ENCODE measurements at places on chromosomes 5 and 9.

DNA sequence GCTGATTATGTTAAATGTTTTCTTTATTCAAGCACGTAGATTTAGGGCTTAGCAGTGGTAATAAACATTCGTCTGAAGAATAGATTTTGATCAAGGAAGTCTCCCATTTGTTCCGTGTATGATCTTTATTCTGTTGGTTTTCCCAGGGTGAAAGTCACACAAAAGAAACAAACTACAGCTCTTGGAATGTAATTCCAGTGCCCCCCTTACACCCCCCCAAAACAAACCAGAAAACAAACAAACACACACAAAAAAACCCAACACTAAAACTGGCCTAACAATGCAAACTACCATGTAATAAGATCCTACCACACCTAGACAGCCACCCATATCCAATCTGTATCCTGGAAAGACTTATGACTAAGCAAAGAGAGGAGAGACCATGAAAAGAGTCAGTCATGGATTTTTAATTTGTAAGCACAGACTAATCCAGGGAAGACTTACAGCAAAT, 196.2 kb upstream of the ELL2 start:
- no peak for DNase-seq

DNA sequence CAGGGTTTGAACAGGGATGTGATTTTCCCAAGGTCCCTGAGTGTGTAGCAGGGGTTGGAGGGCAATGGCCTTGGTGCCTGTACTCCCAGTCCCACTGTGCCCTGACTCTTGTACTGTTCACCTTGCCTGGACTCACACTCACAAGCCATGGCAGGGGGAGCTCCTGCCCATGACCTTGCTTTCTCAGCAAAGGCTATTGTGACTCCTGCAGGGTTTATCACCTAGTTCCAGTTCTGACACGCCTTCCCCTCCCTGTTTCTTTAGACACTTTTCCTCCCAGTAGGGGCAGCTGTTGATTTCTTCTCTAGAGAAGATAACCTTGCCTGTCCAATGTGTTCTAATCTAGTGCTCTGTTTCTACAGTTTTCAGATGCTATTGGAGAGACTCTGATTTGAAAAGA, 139.5 kb downstream of the FSTL4 start:
- no peak for DNase-seq

GRCh38 chr5:151288180-151288579, 15.4 kb downstream of the SLC36A3 start:
- no peak for DNase-seq

GRCh38 chr9:74122661-74123060, 374.5 kb upstream of the RORB start:
- DNase-seq = no peak

GRCh38 chr5:40412771-40413170, 266.9 kb upstream of the PTGER4 start:
- no peak for DNase-seq

- no peak for DNase-seq
Observed at GRCh38 chr5:121872856-121873255, 21.2 kb downstream of the FTMT start.

- no peak for DNase-seq
Observed at GRCh38 chr5:52692039-52692438, 95.7 kb upstream of the ITGA1 start.

DNA sequence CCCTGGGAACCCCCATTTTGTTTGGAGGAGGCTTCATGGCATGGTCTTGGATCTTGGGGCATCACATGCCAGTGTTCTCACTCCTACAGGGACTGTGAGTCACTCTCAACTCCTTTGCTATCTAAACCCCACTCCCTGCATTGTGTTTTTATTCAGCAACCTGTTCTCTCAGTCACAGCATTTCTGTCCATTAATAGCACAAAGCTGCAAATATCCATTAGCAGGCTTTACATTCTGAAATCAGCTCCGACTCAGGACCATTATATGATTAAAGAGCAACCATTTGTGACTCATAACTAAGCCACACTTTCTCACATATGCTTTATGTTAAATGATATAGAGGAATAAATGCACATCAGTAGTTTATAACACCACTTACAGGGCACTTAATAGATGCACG, 462.1 kb upstream of the BRINP1 start:
- no peak for DNase-seq

- no peak for DNase-seq
Observed at GRCh38 chr9:74858751-74859414, 28.8 kb downstream of the TRPM6 start.

DNA sequence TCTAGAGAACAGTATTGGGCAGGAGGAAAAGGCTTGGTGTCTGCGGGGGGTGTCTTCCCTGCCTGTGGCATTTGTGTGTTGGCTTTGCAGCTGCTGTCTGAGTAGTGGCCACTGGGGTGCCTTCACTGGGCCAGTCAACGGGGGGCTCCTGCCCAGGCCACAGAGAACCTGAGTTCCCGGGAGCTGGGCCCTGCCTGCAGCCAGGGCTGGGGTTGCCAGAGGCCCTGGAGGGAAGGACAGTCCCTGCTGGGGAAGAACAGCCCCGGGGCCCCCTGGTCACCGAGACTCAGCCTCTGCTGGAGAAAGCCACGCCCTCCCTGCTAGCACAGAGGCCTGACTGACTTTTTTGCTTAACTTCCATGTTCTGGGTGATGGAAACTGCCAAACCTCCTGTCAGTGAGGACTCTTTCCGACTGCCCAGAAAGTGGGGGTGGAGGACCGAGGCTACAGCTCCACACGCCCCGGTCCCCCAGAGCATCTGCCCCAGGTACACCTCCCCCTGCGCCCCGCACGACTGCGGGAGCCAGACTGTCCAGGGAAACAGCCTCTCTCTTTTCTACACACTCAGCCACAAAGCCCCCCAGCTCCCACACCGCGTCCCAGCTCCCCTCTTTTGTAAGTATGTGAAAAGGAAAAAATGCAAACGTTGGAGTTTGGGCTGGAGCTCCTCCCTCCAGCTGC, 133.4 kb downstream of the DAB2IP start:
- no peak for DNase-seq

- no peak for DNase-seq
Observed at GRCh38 chr9:35002623-35003022, 13.1 kb downstream of the DNAJB5 start.
